ENCODE measurements at places on chromosomes 13 and 19.

GRCh38 chr19:29812881-29813275, 1.1 kb downstream of the CCNE1 start:
- DNase-seq = no peak

DNA sequence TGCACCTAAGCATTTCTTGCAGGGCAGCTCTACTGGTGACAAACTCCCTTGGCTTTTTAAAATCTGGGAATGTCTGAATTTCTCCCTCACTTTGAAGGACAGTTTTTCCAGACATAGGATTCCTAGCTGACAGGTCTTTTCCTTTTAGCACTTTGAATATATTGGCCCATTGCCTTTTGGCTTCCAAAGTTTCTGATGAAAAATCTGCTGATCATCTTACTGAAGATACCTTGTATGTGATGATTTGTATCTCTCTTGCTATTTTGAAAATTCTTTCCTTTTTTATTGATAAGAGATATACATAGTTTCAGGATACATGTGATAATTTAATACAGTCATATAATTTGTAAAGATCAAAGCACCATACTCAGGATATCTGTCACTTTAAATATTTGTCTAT, 211.1 kb downstream of the ZIC5 start:
- DNase-seq = no peak

DNA sequence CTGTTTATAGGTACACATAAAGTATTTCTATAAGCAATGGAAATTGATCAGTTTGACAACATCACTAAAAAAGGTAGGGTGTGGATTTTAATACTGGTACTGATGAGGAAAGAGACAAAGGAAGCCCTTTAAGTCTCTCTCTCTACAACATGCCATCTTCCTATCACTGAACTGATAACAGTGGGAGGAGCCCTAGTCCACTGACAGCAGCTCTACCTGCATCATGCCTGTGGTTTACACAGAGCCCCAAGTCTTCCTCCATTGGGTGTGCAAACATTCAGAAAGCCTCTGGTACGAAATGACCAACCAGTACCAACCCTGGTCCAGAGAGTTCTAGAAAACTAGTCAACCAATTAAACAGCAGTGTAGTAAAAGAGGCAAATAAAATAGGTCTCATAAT, 53.4 kb downstream of the KLF12 start:
- DNase-seq = no peak

GRCh38 chr13:85819513-85819912, 20.3 kb upstream of the SLITRK6 start:
- DNase-seq = no peak

DNA sequence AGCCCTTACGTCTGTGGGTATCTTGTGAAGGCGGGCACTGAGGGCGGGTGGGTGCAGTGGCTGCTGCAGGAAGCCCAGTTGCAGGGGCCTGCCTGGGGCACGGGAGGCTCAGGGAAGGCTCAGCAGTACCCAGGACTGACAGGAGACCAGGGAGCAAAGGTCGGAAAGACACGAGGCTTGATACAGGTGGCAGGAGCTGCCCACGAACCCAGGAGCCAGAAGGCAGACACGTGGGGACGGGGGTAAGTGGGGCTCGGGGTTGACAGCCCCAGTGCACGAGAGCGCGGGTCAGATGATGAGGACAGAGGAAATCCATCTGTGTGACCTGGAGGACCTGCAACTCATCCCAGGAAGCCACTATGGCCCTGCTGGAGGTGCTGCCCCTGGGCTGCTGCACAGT, 25.3 kb downstream of the ELAVL1 start:
- DNase-seq = no peak

- no peak for DNase-seq
These were observed 1503.5 kb downstream of the UQCRFS1 start for GRCh38 chr19:27709496-27709895.

DNA sequence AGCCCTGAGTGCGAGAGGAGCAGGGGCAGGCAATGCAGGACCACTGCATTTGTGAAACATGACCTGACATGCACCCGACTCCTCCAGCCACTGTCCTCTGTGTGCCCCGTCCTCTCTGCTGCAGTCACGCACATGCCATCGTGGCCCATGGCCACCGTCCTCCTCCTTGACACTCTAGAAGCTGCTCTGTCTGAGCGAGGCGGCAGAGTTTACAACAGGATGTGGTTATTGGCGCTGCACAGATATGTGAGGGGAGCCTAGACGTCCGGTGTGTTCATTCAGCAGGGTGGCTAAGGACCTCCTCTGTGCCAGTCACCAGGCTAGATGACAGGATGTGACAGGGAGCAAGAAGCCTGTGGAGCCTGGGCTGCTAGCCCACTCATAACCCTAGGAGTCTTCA, 277.8 kb downstream of the FOXO1 start:
- peak; percentile 84 for DNase-seq
